ENCODE measurements at places on chromosomes 11 and 22. TPM values are rescaled to one million over a fixed set of nuclear protein-coding genes. Genes with fewer than 3 reads are reported as not detected.

GRCh38 chr11:3198815-3199214 is 19.8 kb downstream of the MRGPRG start:
- no peaks in the 10 kb centered on the region for H3K36me3 ChIP-seq
- H3K27ac ChIP-seq, result no peak overlapping the region
- no peak for DNase-seq
- H3K4me3 ChIP-seq, result no peak overlapping the region
- H3K27me3 ChIP-seq, result peaks cover 10% of the 10 kb centered on the region

CSNK2A3 gene
- total RNA-seq, result 1.7 TPM

DNA sequence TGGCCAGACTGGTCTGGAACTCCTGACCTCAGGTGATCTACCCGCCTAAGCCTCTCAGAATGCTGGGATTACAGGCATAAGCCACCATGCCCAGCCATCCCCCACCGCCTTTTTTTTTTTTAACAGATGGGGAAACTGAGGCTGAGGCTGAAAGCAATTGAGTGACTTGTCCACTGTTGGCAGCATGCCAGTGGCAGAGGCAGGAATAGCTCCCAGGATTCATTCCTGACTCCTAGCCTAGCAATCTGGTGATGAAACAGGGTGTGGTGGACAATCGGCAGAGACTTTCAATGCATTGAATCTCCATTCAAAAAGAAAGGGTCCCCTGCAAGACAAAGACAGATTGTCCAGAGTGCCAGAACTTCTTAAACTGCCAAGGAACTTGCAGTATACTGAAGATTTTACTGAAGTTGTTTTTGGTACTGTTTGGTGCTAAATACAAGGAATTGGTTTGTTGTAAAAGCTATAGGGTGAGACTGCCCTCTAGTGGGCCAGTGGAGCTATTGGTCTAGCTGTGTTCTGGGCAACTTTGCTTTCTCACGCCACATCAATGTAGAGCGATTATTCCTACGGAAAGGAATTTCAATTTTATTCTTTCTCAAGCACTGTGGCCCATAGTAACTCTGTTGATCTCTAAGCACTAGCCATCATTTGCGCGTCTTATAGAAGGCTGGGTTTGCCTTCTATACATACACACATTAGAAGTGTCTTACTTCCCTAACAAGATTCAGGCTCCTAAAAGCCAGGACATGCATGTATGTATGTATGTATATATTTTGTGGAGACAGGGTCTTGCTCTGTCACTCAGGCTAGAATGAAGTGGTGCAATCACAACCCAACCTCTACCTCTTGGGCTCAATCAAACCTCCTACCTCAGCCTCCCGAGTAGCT is 21.0 kb downstream of the C22orf31 start:
- peaks cover 1% of the 10 kb centered on the region for H3K36me3 ChIP-seq
- H3K27me3 ChIP-seq, result peaks cover 7% of the 10 kb centered on the region
- no peak overlapping the region for H3K27ac ChIP-seq
- peak; percentile 77 for DNase-seq

DNA sequence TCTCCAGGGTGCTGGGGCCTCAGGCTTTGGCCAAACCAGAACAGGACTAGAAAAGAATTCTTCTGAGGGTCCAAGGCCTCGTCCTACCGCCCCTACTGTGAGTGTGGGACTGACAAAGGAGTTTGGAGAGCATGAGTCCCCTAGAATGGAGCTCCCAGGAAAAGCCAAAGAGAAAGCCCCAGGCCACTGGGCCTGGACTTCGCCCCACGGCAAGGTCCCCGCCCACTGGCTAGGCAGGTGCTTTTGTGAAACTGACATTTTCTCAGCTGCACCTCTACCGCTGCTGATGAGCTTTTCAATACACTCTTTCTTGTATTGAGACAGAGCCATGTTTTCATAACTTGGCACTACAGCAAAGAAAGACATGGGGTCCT is 9.7 kb upstream of the FGF3 start:
- no peaks in the 10 kb centered on the region for H3K4me1 ChIP-seq
- H3K27me3 ChIP-seq, result peaks cover 15% of the 10 kb centered on the region
- H3K27ac ChIP-seq, result no peak overlapping the region

- DNase-seq, result no peak
- peaks cover 4% of the 10 kb centered on the region for H3K36me3 ChIP-seq
- H3K4me3 ChIP-seq, result no peak overlapping the region
- no peaks in the 10 kb centered on the region for H3K27me3 ChIP-seq
Observed at GRCh38 chr22:31308181-31308580, 15.9 kb upstream of the PIK3IP1 start.

DNA sequence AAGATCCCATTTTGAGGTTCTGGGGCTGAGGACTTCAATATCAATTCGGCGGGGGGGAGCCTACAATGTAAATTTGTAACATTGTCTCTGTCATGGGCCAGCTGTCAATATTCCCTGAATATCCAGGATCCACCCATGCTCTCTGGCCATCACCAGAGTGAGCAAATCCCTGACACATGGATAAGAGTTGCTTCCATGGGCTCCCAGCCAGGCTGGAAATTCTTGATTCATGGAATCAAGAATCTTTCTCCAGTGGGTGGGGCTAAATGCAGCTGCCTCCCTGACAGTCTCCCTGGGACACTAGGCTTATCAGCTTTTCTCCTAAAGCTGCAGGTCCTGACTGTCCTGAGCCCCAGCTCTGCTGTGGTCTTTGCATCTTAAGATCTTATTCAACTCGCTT is 86.9 kb upstream of the IGLL5 start:
- H3K27me3 ChIP-seq, result no peaks in the 10 kb centered on the region
- H3K27ac ChIP-seq, result no peak overlapping the region
- H3K36me3 ChIP-seq, result no peaks in the 10 kb centered on the region
- no peak for DNase-seq
- peaks cover 30% of the 10 kb centered on the region for H3K4me1 ChIP-seq

- no peaks in the 10 kb centered on the region for H3K27me3 ChIP-seq
- H3K27ac ChIP-seq, result no peak overlapping the region
- H3K36me3 ChIP-seq, result no peaks in the 10 kb centered on the region
- H3K4me1 ChIP-seq, result no peaks in the 10 kb centered on the region
- no peak for DNase-seq
- H3K4me3 ChIP-seq, result no peak overlapping the region
Observed at GRCh38 chr22:29142116-29142515, 63.6 kb upstream of the EMID1 start.

EHF gene
- 0.25 TPM for total RNA-seq

- H3K27me3 ChIP-seq, result no peaks in the 10 kb centered on the region
- H3K4me3 ChIP-seq, result no peak overlapping the region
- peaks cover 32% of the 10 kb centered on the region for H3K36me3 ChIP-seq
- peaks cover 29% of the 10 kb centered on the region for H3K4me1 ChIP-seq
- H3K27ac ChIP-seq, result peak overlapping the region; percentile 74
Observed at GRCh38 chr22:46684706-46685105, 53.3 kb downstream of the CERK start.

DNA sequence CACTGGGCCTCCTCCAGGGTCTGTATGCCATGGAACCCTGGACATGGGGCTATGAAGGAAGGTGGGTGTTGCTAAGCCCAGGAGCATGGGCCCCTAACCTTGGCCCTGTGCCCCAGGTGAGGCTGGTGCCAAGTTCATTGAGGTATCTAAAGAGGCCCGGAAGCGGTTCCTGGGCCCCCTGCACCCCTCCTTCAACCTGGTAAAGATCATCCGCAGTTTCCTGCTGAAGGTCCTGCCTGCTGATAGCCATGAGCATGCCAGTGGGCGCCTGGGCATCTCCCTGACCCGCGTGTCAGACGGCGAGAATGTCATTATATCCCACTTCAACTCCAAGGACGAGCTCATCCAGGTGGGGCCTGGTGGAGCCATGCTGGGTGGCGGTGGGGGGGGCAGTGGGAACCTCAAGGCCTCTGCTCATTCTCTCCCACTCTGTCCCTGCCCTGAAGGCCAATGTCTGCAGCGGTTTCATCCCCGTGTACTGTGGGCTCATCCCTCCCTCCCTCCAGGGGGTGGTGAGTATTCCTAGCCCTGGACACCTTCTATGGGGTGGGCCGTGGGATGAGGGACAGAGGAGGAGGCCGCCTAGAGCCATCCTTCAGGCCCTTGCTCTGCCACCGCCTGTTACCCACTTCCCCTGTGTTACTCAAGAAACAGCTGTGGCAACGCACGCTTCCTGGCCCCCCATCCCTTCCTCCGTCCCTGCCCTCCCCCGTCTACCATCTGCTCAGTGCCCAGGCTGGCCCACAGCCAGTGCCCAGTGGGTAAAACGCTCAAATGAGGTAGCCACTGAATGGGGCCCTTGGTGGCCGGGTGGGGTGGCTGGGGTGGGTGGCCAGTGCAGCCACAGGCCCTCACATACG is 3.0 kb downstream of the PNPLA2 start:
- no peak overlapping the region for H3K4me3 ChIP-seq
- H3K27ac ChIP-seq, result no peak overlapping the region
- H3K4me1 ChIP-seq, result peaks cover 16% of the 10 kb centered on the region

- peaks cover 11% of the 10 kb centered on the region for H3K27me3 ChIP-seq
- H3K4me3 ChIP-seq, result no peak overlapping the region
- no peaks in the 10 kb centered on the region for H3K4me1 ChIP-seq
- DNase-seq, result no peak
- H3K36me3 ChIP-seq, result no peaks in the 10 kb centered on the region
Observed at GRCh38 chr11:120900643-120901042, 123.3 kb upstream of the TBCEL start.

CABP4 gene
- total RNA-seq, result 0.46 TPM

GRCh38 chr11:61701242-61701886 is 21.2 kb downstream of the DAGLA start:
- no peaks in the 10 kb centered on the region for H3K36me3 ChIP-seq
- no peaks in the 10 kb centered on the region for H3K27me3 ChIP-seq
- DNase-seq, result no peak
- no peak overlapping the region for H3K4me3 ChIP-seq
- no peak overlapping the region for H3K27ac ChIP-seq

BRSK2 gene
- total RNA-seq, result 1.2 TPM

IGLL1 gene
- not detected for total RNA-seq

TUBA8 gene
- total RNA-seq, result 2.6 TPM

DNA sequence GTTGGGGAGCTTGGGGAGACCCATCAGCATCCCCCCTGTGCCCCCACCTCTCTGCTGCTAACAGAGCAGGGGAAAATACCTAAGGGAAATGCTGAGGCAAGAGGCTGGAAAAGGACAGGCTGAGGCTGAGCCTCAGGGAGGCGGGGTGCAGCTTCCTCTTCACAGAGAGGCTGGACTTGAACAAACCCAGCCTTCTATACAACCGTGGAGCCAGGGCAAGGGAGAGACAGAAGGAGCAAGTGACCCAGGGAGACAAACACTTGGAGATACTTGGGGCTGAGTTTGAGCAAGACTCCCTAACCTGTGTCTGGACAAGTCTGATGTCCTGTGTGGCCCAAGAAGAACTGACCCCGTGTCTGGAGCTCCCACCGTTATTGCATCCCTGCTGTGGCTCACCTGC is at the start of gene SLCO2B1:
TSS of gene SLCO2B1 (plus strand) at position 229 of the 400 bp plus-strand sequence. CDS start 275 bp downstream, outside the sequence.
- no peak within 1 kb of the TSS for H3K27ac ChIP-seq
- H3K36me3 ChIP-seq, result no peaks in the 10 kb centered on the region
- no peak within 1 kb of the TSS for H3K4me3 ChIP-seq
- peaks cover 8% of the 10 kb centered on the region for H3K27me3 ChIP-seq

DNA sequence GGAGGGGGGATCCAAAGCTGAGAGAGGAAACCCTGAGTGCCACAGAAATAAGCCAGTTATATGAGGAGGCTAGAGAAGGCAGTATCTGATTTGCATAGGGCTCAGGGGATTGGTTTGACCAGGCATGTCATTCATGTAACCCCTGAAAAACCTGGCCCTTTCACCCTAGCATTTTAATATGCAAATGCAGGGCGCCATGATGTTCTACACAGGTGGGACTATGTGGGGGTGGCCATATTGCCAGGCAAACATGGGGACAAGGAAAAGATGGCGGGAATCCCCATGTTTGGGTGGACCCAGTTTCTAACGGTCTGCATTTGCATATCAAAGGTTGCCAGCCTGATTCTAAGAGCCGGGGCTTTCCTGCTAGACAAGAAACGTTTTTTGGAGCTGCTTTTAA is 27.2 kb downstream of the CSF2RB start:
- H3K4me1 ChIP-seq, result peaks cover 5% of the 10 kb centered on the region
- peak; percentile 21 for DNase-seq
- H3K27me3 ChIP-seq, result peaks cover 3% of the 10 kb centered on the region
- no peaks in the 10 kb centered on the region for H3K36me3 ChIP-seq
- no peak overlapping the region for H3K27ac ChIP-seq

GRCh38 chr11:7573193-7573557 is 59.4 kb downstream of the PPFIBP2 start:
- H3K4me1 ChIP-seq, result peaks cover 34% of the 10 kb centered on the region
- H3K27me3 ChIP-seq, result peaks cover 9% of the 10 kb centered on the region
- H3K36me3 ChIP-seq, result peaks cover 3% of the 10 kb centered on the region

GRCh38 chr11:11605821-11606450 is 15.9 kb downstream of the GALNT18 start:
- no peaks in the 10 kb centered on the region for H3K36me3 ChIP-seq
- peaks cover 9% of the 10 kb centered on the region for H3K27me3 ChIP-seq

GRCh38 chr22:38725900-38726655 is 20.3 kb downstream of the GTPBP1 start:
- H3K4me1 ChIP-seq, result no peaks in the 10 kb centered on the region
- no peak overlapping the region for H3K27ac ChIP-seq
- no peak overlapping the region for H3K4me3 ChIP-seq
- DNase-seq, result no peak
- H3K27me3 ChIP-seq, result no peaks in the 10 kb centered on the region
- peaks cover 68% of the 10 kb centered on the region for H3K36me3 ChIP-seq

DNA sequence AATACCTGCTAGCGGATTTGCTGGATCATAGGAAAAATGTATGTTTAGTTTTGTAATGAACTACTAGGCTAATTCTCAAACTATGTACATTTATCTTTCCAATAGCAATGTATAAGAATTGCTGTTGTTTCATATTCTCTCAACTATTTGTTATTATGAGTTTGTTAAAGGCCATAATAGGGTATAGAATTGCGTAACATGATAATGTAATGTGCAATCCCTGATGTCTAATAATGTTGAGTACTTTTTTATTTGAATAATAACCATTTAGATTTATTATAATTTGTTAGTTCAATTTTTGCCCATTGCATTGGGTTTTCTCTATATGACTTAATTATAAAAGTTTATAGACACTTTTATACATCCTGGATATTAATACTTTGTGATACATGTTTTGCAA is 801.6 kb downstream of the LUZP2 start:
- no peaks in the 10 kb centered on the region for H3K4me1 ChIP-seq
- H3K36me3 ChIP-seq, result no peaks in the 10 kb centered on the region
- no peak for DNase-seq
- no peak overlapping the region for H3K27ac ChIP-seq
- no peak overlapping the region for H3K4me3 ChIP-seq
- no peaks in the 10 kb centered on the region for H3K27me3 ChIP-seq

- DNase-seq, result no peak
- peak overlapping the region; percentile 4 for H3K27ac ChIP-seq
- peaks cover 77% of the 10 kb centered on the region for H3K4me1 ChIP-seq
- H3K4me3 ChIP-seq, result no peak overlapping the region
- peaks cover 8% of the 10 kb centered on the region for H3K36me3 ChIP-seq
Observed at GRCh38 chr22:40220316-40221054, 42.8 kb downstream of the TNRC6B start.

DNA sequence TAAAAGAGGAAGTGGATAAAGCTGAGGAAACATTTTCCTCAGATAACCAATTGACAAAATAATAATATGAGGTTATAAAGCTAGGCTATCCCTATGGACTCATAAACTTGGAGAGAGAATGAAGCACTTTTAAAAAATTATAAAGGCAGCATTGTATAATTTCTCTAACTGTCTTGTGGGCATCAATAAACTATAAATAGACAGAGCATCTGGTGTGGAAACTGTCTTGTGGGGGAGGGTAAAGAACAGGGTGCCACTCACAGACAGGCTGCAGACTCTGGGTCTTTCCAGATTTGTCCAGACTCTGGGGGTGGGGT is 333.5 kb downstream of the BUD13 start:
- no peaks in the 10 kb centered on the region for H3K4me1 ChIP-seq
- peaks cover 12% of the 10 kb centered on the region for H3K27me3 ChIP-seq
- peaks cover 2% of the 10 kb centered on the region for H3K36me3 ChIP-seq
- no peak for DNase-seq
